HL-60 (cell line): ENCODE measurements at places on chromosomes 16 and 17.

GRCh38 chr16:31833047-31833446, 40.6 kb upstream of the ZNF267 start:
- DNase-seq = no peak

- DNase-seq = no peak
Observed at GRCh38 chr16:85658504-85659326, 30.0 kb downstream of the GINS2 start.

DNA sequence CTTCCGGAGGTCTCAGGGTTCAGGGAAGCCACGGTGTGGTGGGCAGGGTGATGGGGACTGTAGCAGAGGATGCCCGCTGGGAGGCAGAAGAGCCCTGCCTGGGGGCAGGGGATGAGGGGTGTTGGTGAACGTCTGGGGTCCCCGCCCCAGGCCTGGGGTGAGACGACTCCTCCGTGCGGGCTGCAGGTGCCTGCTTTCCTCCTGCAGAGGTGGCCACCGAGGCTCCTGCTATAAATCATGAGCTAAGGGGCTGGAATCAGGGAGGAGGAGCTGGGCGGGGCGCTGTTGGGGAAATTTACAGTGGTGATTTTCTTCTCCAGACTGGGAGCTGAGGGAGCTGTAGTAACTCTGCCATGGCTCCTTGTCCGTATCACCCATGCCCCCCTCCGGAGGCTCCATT, 167.0 kb downstream of the MRM1 start:
- no peak for DNase-seq

GRCh38 chr17:65328567-65328966, 191.4 kb downstream of the RGS9 start:
- no peak for DNase-seq

DNA sequence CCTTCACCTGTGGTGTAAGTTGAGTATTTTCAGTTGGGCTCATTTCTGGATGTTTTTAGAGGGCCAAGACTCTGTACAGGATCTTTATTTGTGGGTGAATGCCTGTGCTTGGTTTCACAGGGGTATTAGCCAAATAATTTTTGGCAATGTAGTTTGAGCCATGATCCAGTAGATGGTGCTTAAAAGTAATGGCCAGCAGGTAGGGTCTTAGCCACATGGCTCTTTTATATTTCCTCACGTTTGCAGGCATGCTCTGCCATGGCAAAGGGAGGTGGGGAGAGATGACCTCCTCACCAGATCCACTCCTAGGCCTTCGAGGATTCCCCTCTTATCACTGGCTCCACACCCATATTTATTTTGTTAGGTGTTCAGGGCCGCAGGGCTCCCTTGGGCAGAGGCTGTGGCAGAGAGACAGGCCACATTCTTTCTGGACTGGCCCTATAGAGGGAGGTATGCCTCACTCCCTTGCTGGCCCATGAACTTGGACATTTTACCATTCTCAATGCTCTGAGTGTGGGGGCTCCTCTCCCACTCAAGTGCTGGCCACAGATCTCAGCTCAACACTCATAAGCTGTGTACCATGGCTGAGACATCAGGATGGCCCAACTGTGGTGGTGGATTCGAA, 417.1 kb downstream of the XYLT1 start:
- DNase-seq = no peak

GRCh38 chr17:9298776-9299295, 276.8 kb downstream of the STX8 start:
- DNase-seq = no peak

DNA sequence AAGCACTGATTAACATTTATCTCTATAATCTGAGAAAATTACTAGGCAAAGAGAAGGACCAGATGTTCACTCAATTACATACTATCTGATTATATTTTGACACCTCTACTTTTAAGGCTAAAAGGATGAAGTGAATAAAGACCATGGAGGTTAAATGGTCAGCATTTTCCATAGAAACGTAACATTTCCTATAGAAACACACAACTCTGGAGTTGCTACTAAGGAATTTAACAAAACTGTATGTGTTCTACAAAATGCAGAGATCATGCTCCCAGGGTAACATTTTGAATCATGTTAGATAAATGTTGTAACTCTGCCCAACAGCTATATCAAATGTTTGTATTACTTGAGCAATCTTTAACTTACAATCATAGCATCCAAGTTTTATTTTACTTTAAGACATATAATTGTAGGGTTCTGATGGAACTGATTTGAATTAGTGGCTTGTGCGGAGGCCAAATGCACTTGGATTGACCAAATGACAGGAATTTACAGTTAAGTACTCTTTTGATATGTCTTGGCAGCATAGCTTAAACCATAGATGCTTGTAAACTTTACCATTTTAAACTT, 97.7 kb downstream of the RPGRIP1L start:
- no peak for DNase-seq

DNA sequence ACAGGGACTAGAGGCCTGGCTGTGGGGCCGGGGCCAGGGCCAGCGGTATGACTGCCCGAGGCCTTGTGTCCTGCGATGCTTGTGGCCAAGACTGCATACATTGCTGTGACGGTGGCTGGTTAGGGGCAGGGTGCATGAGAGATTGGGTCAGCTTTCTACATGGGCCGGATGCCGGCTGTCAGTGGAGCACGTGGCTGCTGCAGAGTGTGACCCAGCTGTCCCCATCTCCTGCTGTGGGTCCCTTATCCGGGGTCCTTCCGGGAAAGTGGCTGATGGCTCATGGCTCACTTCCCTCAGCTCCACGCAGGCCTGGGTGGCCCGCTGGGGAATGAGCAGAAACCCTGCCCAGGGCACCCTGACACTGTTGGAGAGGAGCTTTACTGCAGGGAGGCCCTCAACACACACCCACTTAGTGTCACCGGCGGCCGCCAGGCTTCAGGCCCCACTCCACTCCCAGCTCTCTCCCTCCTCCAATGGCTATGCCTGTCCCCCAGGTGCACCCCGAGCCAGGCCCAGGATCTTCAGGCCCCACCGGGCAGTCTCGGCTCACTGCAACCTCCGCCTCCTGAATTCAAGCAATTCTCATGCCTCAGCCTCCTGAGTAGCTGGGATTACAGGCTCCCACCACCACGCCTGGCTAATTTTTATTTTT, 808 bp upstream of the RGS11 start:
- DNase-seq = no peak

DNA sequence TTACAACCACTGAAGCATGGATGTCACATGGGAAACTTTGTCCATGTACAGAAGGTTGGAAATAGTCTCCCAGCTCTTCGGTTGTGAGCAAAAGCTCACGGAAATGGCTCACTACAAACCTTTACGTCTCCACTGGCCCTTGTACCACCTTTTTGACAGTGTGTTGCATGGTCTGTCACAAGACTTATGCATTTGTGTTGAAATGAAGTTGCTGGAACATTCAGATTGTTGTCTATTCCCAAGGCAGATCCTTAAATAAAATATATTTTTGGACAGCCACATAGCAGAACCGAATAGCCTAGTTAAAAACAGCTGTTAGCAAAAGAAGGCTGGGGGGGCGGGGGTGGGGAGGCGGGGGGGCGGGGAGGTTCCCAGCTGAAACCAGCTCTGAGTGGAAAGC, 39.2 kb downstream of the KNOP1 start:
- no peak for DNase-seq

DNA sequence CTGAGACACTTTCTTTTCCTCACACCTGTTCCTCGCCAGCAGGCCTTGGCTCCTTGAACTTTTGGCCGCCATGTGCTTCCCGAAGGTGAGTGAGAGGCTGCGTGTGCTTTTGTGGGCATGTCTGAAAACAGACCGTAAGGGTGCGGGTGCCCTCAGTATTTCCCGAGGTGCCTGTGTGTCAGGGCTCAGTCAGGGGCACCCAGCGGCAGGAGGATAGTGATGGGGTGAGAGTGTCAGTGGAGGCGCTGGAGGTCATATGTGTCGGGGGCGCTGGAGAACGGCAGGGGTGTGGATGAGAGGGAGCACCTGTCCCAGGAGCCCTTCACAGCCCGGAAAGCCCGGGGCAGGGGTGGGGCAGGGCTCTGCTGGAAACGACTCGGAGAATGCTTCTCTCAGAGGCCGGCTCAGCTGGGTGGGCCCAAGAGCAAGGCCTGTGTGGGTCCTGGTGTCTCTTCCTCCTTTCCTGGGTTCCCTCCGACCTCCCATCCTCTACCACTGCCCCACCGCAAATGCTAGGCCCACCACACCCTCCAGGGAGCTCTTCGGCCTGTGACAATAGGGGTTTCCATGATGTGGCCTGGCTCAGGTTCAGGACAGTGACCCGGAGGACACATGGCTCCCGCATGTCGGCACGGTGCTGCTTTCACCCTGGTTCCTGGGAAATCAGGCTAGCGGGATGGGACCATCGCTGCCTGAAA, 451 bp downstream of the IL32 start:
- DNase-seq = no peak

- no peak for DNase-seq
Observed at GRCh38 chr16:20147091-20147490, 73.4 kb upstream of the GPR139 start.

DNA sequence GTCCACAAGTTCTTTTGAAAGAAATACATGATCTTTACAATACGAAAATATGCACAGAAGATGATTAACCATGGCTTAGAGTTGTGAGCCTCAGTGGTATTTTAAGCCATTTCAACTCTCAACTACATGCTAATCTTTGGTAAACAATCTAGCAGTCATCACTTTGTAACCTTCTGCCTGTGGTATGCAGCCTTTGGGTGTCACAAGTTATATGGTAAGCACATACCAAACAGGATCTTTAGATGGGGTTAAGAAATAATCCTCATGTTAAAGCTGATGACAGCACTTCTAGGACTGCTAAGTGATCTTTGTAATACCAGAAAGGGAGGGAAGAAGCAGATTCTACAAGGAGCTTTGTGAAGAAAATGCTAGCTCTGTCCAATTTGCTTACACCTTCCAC, 74.3 kb downstream of the CA4 start:
- DNase-seq = no peak

- no peak for DNase-seq
Observed at GRCh38 chr16:16009401-16009800, 60.0 kb downstream of the ABCC1 start.

DNA sequence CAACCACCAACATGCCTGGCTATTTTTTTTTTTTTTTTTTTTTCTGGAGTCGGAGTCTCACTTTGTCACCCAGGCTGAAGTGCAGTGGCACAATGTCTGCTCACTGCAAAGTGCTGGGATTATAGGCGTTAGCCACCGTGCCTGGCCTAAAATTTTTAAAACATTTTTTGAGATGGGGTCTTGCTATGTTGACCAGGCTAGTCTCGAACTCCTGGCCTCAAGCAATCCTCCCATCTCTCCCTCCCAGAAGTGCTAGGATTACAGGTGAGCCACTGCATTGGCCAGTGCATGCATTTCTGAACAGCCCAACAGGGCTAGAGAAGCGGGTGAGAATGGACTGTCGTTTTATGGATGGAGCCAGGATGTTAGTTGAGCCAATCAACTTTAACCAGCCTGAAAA, 72.4 kb downstream of the ERCC4 start:
- no peak for DNase-seq

DNA sequence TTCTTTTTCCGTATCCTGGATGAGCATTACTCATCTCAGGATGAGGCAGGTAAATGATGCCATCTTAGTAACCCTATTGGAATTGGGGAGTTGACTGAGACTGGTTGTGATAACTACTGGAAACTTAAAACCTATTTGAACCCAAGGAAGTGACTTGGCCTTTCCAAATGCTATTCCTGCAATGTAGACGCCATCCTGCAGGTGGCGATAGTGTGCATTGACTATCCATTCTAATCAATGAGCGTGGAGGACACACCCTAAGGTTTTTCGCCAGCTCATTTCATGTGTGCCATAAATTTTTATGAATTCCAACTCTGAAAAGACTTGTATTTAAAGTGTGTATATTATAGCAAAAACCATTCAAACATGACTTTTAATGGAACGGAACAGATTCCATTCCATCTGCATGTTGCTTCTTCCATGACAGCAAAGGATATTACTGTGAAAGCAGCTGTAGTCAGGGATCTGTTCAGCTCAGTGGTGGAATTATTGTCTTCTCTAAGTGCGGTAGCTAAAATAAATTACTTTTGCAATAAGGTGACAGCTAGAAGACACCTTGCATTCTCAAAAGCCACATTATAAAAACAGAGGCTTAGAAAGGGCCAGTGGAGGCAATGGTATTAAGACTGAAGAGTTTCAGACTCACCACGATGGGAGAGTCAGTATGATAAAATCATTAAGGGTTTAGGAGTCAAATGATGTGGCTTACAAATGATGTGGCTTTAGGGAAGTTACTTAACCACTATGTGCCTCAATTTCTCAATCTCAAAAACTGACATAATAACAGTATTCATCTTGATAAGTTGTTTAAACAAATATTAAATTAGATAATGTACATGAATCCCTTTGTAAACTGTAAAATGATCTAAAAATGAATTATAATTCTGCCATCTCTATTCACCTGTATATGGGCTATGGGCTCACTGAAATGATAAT, 55.5 kb downstream of the SYT17 start:
- DNase-seq = no peak

DNA sequence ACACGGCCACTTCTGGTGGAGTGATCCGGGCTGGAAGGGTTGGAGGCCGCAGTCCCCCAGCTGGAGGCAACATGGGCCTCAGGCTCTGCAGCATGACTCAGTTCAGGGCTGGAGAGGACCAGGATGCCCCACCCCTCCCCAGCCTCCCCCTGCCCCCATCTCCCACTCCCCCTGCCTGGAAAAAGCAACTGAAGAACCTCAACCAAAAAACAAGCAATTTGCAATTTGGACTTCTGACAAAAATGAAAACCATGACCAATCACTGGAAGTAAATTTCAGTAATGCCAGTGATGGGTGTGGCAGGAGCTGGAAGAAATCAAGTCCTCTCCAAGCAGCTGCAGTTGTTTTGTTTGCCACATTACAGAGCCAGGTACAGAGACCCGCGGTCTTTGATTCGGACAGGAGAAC, 6.6 kb upstream of the MIF4GD start:
- no peak for DNase-seq

DNA sequence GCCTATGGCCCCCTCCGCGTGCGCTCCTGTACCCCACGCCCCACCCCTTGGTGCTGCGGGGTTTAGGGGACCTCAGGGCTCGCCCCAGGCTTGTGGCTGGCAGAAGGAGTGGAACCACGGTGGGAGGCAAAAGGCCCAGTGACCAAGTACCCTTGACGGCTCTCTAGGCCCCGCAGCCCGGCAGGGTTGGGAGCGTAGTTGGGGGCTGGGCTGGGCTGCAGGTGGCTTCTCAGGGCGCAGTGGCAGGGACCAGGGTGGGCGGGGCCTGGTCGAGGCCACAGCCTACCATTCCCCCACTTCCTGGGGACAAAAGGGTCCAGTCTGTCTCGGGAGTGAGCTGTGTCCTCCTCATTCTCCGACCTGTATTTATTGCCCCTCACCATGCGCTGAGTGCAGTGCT, 124.9 kb downstream of the RBFOX3 start:
- DNase-seq = no peak

- DNase-seq = peak; percentile 49
Observed at GRCh38 chr17:75059369-75060345, 12.6 kb downstream of the KCTD2 start.

DNA sequence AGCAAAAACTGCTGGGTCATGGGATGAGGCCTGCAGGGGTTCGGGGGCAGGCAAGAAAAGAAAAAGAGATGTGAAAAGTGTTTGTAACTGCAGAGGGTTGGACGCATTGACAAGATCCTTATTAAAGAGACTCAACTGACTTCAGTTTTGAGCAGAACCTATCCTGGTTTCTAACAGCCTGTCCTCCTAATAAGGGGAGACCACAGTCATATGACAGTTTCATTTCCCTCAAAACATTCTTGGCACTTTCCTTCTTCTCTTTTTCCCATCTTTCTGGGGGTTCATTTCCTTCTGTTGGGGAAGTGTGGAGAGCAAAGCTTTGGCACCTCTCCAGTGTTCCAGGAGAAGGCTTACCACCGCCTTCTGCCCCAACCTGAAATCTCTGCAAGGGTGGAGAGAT, 118.5 kb downstream of the MAF start:
- DNase-seq = no peak
